ENCODE measurements at places on chromosomes 6 and 20.

DNA sequence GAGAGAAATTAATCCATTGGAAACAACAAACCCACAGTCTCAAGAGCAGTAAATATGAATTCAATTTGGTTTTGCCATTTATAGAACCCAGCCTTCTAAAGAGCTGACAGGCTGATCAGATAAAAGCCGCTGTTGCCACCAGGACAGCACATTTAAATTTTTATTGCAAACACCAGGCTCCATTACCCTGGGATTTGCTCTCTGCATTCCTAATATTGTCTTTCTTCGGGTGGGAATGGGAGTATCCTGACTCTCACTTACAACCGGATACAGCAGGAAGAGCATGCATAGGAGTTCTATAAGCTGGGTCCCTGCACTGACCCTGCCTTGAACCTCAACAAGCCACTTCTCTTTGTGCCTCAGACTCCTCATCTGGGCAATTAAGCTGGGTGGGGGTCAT, 142.9 kb downstream of the LRFN2 start:
- DNase-seq = no peak

- DNase-seq = peak; percentile 40
Observed at GRCh38 chr6:138979365-138979764, 8.7 kb downstream of the REPS1 start.

DNA sequence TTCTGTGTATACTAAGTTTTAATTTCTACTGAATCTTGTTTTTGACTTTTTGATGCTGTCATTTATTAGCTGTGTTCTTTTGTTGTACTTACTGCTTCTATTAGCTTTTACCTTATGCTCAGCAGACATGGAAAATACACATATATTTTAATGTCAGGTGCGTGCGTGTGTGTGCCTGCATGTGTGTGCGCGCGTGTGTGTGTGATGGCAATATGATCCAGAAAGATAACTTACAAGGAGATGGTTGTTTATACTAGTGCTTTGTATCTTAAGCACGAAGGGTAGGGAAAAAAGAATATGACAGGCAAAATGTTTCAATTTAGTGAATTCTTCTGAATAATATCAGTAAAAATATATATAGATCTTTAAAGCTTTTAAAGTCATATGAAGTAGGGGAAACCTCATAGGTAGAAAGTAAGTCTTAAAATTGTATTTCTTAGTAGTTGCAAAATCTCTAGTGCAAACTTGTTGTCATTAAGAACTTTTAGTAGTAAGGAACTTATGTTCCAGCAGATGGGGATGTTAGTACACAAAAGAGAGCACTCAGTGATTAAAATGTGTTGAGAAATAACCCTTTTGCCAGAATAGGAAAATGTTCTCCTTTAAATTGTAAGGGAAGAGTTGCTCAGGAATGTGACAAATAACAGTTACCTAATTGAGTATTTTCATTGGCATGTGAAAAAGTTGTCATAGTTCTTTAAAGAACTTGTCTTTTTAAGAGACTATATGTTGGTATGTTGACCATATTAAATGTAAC, 13.2 kb downstream of the QKI start:
- peak; percentile 81 for DNase-seq

- no peak for DNase-seq
Observed at GRCh38 chr6:147345902-147346301, 141.7 kb downstream of the STXBP5 start.

DNA sequence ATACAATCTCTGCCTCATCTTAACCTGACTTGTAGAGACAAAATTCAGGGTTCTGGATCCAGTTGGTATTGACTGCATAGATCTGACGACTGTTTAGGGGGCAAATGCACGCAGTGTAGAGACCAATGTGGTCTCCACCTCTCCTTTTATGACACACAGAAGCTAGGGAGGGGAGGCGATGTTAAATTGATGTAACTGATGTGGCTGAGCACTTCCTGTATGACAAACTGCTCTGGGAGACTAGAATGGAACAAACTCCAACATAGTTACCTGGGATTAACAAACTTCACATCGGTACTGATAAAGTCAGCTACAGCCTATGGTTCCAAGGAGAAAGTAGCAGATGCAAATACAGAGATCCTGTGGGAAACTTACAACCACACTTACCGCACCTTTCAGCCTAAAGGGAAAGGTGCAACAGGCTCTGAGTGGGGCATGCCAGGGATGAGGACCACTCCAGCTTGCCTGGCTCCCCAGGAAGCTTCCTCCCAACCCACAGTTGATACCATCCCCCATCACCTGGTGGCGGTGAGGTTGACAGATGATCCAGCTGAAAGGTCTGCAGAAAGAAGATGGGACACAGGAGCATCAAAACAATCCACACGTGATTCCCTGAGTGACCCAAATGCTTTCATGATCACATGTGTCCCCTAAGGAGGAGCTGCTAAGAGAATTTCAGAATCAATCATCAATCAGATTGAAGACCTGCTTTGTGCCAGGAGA, 60.6 kb upstream of the MRPS10 start:
- no peak for DNase-seq

DNA sequence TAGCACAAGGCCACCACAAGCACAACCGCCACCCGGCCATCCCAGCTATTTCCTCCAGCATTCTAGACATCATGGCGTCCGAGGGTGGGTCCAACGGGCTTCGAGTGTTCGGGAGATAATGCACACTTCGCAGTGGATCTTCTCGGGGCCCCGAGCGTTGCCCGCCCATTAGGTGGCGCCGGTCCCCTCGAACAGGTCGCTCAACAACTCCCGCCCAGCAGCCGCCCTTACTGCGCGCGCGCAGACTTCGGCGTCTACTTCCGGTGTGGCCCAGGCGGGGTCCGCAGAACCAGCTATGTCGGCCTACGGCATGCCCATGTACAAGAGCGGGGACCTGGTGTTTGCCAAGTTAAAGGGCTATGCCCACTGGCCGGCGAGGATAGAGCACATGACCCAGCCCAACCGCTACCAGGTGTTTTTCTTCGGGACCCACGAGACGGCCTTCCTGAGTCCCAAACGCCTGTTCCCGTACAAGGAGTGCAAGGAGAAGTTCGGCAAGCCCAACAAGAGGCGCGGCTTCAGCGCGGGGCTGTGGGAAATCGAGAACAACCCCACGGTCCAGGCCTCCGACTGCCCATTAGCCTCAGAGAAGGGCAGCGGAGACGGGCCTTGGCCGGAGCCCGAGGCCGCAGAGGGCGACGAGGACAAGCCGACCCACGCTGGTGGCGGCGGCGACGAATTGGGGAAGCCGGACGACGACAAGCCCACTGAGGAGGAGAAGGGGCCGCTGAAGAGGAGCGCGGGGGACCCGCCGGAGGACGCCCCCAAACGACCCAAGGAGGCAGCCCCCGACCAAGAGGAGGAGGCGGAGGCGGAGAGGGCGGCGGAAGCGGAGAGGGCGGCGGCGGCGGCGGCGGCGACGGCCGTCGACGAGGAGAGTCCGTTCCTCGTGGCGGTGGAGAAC, at the start of gene HDGFL1:
Gene HDGFL1 (plus strand): TSS at position 286 of the 904 bp plus-strand sequence. CDS start 10 bp downstream, at position 296.
- DNase-seq = no peak

DNA sequence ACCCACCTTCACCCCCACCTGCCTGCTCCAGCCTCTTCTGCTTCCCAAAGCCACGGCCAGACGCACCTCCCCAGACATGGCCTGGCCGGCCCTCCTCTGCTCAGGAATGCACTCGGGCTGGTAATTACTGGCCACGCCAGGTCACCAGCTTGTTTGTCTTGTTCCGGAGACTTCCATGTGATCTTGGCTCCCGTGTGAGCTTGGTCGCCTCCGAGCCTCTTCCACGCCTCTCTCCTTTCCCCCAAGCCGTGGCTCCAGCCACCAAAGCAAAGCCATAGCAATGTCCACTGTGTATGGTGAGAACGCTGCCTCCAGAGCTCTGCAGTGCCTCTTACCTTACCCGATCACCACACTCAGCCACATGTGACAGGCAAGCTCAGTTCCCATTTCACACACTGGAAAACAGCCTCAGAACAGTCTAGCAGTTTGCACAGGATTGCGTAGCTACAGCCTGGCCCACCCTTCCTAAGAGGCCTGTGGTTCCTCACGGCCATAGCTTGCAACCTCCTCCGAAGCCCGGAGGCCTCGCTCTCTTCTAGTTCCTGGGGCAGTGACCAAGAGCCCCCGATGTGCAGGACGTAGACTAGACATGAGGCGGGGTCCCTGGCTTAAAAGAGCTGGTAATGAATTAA, 48.1 kb upstream of the AFDN start:
- no peak for DNase-seq

- no peak for DNase-seq
Observed at GRCh38 chr6:47922391-47922790, 140.6 kb downstream of the OPN5 start.

DNA sequence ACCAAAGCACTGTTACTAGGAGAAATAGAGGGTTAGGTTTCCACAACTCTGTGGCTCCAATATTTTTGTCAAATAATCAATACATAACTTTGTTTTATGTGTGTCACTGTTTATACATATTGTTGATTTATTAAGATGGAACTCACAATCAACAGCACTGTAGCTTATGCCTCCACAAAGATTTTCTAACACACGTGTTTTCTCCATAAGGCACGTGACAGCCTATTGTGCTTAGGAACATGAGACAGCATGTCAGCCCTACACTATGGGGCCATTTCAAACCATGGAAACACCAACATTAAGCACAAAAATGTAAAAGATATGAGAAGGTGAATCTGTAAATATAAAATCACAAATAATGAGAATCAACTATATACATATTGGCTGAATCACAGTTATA, 127.0 kb downstream of the PAK5 start:
- DNase-seq = no peak
